Fibroblast of skin of right biceps (primary cell): ENCODE measurements at places on chromosomes 6 and 20.
A peak's percentile ranks its signal among the peaks of the same experiment; 100 is the strongest.

DNA sequence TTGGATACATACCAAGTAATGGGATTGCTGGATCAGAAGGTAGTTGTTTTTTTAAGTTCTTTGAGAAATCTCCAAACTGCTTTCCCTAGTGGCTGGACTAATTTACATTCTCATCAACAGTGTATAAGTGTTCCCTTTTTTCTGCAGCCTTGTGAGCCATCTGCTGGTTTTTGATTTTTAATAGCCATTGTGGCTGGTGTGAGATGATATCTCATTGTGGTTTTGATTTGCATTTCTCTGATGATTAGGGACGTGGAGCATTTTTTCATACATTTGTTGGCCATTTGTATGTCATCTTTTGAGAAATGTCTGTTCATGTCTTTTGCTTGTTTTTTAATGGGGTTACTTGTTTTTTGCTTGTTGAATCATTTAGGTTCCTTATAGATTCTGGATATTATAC lies 34.8 kb downstream of the TOP1 start:
- no peak for DNase-seq

DNA sequence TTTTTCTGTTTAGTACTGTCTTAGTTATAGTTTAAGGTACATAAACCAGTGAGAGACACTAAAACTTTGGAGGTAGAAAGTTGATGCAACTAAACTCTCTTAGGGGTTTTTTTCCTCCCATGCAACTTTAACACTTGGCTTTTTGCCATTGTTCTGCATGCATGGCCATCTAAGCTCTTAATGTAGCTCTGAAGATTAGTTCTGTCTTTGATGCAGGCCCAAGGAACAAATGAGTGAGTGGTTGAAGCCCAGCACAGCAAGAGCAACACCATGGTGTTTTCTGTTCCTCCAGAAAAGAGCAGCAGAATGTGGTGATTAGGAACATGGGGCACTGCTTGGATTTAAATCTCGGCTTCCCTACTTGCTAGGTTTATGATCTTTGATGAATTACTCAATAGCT lies 89.3 kb downstream of the L3MBTL3 start:
- no peak for DNase-seq

GRCh38 chr20:51333446-51333845 lies 209.1 kb downstream of the NFATC2 start:
- no peak for DNase-seq

- no peak for DNase-seq
Observed at GRCh38 chr6:131419702-131420101, 153.3 kb upstream of the ARG1 start.

DNA sequence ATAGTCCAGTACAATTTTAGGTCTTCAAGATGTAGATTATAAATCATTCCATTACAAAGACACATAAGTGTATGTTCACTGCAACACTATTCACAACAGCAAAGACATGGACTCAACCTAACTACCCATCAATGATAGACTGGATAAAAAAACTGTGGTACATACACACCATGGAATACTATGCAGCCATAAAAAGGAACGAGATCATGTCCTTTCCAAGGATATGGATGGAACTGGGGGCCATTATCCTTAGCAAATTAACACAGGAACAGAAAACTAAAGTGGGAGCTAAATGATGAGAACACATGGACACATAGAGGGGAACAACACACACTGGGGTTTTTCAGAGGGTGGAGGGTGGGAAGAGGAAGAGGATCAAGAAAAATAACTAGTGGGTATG lies 6.3 kb downstream of the RTN4IP1 start:
- DNase-seq: no peak

DNA sequence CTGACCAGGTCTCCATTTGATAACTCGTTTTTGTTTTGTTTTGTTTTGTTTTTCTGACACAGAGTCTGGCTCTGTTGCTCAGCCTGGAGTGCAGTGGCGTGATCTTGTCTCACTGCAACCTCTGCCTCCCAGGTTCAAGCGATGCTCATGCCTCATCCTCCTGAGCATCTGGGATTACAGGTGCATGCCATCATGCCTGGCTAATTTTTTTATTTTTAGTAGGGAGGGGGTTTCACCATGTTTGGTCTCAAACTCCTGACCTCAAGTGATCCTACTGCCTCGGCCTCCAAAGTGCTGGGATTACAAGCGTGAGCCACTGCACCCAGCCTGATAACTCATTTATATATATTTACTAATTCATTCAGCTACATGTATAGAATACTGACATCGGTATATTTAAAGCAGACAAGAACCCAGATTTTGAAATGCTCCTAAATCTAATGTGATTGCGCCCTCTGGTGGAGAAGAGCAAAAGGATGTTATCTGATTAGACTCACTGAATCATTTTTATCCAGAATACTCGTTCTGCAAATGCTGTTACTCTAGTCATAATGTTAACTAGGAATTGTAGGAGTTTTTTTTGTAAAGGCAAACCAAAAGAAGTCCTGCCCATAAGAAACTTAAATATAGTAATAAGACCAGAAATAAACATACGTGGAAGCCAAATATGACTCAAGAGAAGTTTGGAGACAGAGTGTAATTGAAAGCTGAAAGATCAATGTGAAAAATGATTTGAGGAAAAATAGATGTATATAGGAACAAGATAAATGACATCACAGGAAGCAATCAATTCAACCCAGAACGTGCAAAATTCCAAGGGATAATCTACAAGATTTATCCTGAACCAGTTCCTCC lies 5.3 kb upstream of the COL12A1 start:
- DNase-seq: peak; percentile 74

DNA sequence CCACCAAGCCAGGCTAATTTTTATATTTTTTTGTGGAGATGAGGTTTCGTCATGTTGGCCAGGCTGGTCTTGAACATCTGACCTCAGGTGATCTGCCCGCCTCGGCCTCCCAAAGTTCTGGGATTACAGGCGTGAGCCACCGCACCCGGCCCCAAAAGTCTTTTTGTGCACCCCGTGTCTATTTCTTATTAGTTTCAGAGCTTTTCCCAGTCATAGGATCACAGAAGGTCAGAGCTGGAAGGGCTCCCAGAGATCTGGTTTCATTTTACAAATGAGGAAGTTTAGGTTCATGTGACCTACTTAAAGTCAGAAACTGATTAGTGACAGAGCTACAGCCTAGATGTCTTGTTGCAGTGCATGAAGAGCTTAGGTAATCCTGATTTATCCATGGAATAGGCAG lies 1.6 kb upstream of the OGFRL1 start:
- no peak for DNase-seq

DNA sequence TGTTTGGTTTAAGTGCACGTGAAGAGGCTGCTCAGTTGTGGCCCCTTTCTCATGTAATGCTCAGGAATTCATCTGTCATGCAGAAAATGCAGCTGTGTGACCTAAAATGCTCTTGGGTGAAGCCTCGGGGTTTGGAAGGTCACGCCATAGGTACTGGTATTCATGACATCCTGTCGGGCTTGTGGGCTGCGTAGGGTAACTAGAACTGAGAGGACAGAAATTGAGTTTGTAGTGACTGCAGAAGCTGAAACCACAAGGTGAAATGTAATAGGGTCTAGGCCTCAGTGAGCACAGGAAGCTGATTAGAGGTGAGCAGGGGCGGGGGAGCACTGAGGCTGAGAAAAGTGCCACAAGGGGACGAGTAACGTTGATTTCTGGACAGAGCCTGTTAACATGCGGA lies 128.8 kb downstream of the SOBP start:
- no peak for DNase-seq

DNA sequence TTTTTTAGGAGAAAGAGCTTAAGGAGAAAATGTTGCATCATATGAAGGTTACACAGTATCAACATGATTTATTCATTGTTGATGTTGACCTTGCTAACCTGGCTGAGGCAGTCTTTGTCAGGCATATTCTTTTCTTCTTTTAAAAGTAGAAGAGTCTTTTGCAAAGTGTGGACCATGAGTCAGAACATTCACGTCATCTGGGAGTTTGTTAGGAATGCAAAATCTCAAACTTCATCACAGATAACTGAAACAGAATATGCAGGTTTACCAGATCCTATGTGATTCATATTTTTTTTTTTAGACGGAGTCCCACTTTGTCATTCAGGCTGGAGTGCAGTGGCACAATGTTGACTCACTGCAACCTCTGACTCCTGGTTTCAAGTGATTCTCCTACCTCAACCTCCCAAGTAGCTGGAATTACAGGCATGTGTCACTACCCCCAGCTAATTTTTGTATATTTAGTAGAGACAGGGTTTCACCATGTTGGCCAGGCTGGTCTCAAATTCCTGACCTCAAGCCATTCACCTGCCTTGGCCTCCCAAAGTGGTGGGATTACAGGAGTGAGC lies 530.4 kb upstream of the BTBD3 start:
- DNase-seq: peak; percentile 92

GRCh38 chr6:67047996-67048395 lies 1341.0 kb upstream of the EYS start:
- no peak for DNase-seq

GRCh38 chr6:157880534-157880933 lies 57.5 kb downstream of the SNX9 start:
- no peak for DNase-seq

- DNase-seq: no peak
Observed at GRCh38 chr20:40895182-40895581, 133.4 kb upstream of the TOP1 start.

GRCh38 chr6:105985098-105985815 lies 100.9 kb upstream of the PRDM1 start:
- DNase-seq: no peak

GRCh38 chr6:33610067-33610466 lies 11.1 kb upstream of the ITPR3 start:
- no peak for DNase-seq

DNA sequence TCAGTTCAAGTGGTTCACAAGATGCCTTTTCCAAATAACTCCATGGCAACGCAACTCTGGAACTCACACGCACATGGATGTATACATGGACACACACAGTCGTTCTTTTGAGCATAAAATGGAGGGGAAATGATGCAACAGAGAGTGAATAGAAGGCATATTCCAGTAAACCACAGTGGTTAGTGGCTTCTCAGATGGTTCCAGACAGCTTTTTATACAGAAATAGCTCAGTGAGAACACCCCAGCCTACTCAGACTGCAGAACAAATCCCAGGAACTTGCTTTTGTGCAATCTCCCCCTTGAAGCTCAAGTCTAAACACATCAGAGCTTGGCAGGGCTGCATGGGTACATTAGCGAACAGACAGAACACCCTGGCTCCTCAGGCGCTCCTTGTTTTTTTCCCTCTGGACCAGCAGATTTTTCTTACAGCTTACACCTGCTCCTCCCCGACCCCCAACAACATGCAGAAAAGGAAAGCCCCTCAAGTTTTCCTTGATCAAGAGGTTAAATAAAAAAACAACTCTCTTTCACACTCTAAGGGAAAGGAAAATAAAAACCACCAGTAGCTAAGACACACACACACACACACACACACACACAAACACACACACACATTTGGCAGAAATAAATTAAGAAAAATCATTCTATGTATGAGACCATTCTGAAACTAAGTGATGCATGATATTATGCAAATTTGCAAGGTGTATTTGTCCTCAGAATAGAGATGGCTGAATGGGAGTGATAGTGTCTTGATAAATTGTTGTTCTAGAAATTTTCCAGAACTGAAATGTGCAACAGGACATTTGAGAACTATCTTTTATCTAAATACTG lies 51.2 kb upstream of the RANBP9 start:
- DNase-seq: peak; percentile 96

DNA sequence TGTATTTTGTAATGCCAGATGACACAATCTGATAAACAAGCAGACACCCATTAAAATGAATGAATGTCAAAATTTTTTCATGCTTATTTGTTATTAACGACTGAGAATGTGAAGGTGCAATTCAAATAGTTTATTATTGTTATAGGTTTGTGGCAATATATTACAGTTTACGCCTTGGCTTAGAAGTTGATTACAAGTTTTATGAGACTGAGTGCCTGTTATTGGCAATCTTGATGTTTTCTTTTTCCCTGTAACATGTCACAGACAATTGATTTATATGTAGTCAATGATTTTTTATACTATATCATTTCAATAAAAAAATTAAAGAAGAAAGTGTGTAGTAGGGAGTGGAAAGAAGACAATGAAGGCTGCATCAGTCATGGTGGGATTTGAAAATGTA lies 144.1 kb upstream of the EEF1E1 start:
- DNase-seq: no peak

- no peak for DNase-seq
Observed at GRCh38 chr6:24472181-24472580, 17.2 kb downstream of the GPLD1 start.

GRCh38 chr6:7073082-7073820 lies 34.5 kb upstream of the RREB1 start:
- no peak for DNase-seq

DNA sequence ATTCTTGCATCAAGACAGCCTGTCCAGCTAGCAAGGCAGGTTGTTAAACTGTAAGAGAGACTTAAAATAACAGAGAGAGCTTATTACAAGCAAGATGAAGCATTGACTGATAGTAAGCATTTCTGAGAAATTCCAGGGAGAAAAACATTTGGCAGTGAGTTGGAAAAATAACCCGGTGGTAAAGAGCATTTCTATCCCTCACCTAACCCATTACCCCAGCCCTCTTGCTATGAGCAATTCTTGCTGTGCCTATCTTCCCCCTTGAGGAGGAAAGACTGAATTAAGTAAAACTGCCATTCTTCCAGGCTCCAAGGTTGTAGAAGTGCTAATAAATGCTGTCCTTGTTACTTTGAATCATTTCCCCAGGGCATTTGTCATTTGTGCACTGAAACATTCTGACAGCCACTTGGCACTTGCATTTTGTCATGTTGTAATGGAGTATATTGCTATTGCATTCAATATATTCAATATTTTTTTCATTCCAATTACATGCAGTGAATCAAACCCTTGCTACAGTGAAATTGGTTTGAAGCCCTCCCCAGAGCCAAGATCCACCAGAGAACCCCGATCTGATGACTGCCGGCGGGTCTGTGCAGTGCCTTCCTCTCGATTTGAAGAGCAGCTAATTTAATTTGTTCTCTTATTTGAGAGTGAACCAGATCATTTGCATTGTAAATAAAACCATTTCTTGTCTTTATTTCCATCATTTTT lies 291.1 kb downstream of the HIVEP2 start:
- DNase-seq: no peak

DNA sequence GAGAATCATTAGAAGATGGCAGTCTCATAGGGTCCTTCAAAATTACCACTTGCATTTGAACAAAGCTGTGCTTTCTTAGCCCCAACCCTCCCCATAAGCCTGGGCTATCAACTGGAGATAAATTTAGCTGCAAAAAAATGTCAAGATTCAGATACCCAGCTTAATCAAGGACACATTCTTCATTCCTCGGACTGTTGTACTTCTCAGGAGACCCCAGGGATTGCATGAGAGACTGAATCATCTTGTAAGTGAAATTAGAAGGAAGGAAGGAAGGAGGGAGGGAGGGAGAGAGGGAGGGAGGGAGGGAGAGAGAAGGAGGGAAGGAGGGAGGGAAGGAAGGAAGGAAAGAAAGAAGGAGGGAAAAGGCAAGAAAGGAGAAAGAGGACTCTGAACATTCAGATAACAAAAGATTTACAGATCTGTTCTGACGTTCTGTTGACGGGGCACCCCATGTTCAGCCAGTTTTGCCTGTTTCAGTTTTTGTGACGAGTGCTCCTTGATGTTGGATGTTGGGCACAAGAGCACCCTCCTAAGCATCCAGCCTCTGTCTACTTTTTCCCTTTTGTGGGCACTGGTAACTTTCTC lies 498.7 kb downstream of the PREX1 start:
- peak; percentile 73 for DNase-seq
